Activated T-helper 1 cell treated with anti-CD3 and anti-CD28 coated beads, Interleukin-2, amount 50 U/mL, for 16 hours (primary cell): ENCODE measurements at places on chromosomes 3 and 15.

DNA sequence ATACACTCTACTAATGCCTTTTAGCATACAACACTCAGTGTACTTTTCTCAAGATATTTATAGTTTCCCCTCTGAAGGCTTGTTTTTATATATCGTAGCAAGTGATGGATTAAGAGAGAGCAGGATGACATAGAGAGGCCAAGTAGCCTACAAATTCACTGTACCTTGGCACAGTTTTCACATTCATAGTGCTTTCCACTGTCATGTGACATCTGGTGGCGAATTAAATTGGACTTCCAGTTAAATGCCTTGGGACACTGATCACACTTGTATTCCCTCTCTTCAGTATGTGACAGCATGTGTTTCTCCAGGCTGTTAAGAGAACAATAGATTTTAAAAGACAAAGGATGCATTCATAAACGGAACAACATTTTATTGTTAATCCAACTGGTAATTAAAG lies 541.1 kb downstream of the MECOM start:
- DNase-seq, result no peak

DNA sequence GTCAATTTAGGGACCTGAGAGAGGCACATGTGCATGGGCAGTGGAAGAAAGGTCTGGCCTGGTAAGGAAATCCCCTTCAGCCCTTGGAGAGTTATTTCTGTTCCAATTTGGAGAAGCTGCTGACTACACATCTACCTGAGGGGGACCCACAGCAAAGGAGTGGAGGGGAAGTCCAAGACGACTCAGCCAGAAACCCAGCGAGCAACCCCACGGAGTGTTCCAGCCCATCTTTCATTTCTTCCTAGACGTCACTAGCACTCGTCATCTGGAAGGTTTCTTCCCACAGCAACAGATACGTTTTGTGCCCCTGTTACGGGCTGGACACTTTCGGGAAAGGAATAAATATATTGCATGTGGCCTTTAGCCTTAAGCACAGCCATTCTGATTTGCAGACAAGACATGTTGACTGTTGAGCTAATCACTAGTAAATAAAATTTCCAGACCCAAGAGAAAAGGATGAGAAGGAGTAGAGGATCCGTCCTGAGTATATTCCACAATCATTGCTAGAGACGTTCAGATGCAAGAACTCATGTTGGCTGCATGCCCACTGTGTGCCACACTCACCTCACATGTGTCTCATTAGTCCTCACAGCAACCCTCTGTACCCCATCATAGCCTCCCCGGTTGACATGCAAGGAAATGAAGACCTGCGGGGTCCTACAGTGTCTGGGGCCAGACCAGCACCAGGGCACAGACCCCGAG lies 7.8 kb upstream of the FAM174B start:
- DNase-seq, result no peak

DNA sequence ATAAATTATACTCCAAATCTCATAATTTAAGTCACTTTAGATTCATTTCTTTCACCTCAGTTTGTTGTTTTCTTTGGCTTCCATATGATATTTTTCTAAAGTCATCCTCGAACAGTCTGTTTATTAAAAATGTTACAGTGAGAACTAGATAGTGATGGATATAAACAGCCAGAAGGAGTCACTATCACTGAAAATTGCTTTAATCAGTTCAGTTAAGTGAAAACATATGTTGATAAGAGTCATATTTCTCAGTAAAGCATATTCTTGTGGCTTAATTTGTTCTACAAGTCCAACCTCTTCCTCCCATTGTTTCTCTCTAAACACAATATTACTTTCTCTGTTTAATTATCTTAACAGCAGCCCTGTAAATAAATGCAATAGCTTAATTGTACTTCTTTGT lies 427.5 kb upstream of the ALCAM start:
- no peak for DNase-seq

DNA sequence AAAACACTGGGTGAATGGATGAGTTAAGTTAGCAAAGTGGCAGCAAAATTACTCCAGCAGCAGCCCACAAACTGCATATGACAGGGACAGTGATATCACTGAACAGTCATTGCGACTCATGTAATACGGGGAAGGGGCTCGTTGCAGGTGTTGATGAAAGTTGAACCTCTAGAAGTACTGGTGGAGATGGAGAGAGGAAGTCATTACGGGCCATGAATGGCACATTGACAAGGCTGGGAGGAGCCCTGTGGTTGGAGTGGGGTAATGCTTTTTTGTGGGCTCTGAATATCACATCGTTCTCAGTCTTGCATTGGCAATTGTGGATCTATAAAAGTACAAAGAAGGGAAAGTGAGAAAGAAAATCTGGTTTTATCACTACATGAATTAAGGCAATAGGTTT lies 278.1 kb downstream of the ZPLD1 start:
- no peak for DNase-seq

DNA sequence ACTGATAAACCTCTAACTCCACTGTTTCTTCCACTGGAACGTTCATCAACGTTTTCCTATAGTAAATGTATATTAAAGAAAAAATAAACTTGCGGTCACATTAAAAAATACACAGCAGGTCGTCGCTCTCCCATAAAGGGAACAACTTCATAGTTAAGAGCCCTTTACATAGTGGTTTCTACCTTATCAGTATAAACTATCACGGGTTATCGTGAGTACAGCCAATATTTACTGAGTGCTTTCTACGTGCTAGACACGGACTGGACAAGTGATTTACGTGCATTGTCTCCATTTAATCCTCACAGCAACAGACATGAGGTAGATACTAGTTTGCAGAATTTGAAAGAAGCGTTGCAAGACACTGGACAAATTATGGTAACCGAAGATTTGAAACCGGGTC lies 964 bp upstream of the TASOR start:
- DNase-seq, result no peak

GRCh38 chr3:64998317-64998716 lies 310.5 kb upstream of the ADAMTS9 start:
- no peak for DNase-seq

GRCh38 chr3:172329070-172329469 lies 119.2 kb downstream of the GHSR start:
- DNase-seq, result no peak

DNA sequence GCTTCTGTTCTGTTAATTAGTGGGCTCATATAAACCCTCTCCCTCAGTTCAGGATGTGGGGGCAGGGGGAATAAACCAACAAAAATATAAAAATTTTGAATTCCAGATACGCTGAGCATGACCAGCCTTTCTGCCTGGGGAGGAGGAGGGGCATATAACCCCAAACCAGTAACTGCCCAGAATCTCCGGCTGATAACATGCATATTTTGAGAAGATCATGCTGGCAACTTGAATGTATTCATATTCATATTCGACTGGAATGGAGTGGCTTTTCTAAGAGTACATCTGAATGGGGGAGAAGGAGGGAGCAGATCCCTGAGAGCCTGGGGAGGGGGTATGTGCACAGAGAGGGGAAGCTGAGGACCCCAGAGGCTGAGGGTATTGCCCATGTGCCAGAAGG lies 54.5 kb upstream of the LCTL start:
- no peak for DNase-seq

DNA sequence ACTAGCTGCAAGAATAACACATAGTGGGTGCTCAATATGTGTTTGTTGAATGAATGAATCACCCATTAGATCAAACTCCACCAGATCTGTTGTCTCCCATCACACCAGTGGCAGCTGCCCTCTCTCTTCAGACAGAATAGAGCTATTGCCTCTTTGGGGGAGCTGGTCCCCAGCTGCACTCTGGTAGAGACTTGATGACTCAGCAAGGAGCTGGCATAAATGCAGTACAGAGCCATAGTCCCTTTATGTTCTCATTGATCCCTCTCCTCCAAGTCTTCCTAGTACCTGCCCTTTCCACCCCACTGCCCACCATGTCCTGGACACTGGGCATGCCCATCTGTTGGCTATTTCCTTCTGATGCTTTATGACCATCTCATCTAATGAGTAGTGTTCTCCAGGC lies 361.9 kb downstream of the LRTM1 start:
- no peak for DNase-seq

DNA sequence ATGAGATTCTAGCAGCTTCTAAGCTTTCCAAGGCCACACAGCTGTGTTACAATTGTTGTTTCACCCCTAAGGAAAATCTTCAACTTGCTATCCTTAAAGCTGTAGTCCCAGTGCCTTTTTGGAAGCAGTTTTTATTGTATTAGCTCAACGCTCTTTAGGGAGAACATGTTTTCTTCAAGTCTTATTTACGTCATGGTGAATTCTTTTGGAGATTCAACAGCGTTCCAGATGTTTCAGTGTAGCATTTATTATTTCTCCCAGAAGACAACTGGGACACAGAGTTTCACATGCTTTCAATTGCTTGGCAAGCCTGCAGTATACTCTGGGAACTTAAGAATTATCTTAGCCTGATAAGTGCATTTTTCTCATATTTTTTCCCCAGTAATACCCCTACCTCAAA lies 888.3 kb downstream of the PLOD2 start:
- DNase-seq, result no peak

GRCh38 chr3:186097317-186097662 lies 11.6 kb downstream of the ETV5 start:
- DNase-seq, result no peak

- no peak for DNase-seq
Measured at GRCh38 chr3:195834675-195835583, 23.2 kb upstream of the MUC4 start.

GRCh38 chr3:125129512-125129997 lies 73.8 kb upstream of the HEG1 start:
- no peak for DNase-seq

DNA sequence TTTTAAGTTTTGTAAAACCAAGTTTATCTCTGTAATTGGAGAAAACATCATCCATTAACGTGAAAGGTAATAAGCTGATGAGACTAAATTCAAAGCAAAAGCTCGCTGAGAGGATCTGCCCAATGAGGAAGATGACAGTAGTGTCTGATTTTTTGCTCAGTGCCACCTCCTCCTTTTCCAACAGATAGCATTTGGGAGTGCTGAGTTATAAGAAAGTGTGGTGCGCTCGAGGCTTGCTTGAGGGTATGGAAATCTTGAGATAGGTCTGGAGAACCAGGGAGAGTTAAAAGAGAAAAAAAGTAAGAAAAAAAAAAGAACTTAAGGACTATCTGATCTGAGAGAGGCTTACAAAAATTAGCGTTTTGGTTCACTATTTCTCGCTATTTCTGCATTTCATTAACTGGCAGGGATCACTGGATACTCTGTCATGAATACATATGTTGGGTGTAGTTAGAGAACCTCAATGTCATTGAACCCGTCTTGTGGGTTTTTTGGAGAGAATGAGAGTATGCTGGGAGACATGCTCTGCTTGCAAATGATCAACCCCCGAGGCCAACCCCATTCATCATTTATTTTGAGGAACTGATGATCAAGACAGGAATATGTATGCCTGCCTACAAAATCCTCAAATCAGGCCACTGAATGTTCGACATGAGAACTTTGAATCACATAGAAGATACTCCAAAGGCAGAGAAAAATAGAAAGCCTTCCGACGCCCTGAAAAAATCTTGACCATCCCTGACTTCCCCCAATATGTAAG lies 973 bp upstream of the USP13 start:
- DNase-seq, result no peak

- no peak for DNase-seq
Measured at GRCh38 chr15:33001926-33002325, 192.6 kb downstream of the FMN1 start.

GRCh38 chr3:107796791-107797190 lies 274.0 kb downstream of the BBX start:
- no peak for DNase-seq

- no peak for DNase-seq
Measured at GRCh38 chr15:97944724-97945123, 15.8 kb upstream of the ARRDC4 start.

DNA sequence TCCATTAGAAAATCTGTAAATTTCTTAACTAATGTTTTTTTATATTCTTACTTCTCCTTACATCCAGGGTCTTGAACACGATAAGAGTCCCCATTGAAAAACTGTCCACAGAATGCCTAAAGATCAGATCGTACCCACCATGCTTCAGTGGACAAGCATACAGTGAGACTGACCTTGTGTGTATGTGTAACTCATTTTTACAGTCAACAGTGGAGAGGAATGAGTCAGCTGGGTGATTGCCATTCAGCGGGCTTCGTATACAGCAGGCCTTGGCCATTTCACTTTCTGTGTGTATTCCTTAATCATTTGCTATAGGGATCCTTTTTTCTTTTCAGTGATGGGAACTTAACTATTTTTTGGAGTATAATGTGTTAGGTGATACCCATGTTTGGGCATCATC lies 10.6 kb downstream of the PARP14 start:
- no peak for DNase-seq
